Right atrium auricular region (tissue), 2 donors: ENCODE measurements at places on chromosomes 13 and 19. TPM values are rescaled to one million over a fixed set of nuclear protein-coding genes. Genes with fewer than 3 reads are reported as not detected.
A peak's percentile ranks its signal among the peaks of the same experiment; 100 is the strongest.

DNA sequence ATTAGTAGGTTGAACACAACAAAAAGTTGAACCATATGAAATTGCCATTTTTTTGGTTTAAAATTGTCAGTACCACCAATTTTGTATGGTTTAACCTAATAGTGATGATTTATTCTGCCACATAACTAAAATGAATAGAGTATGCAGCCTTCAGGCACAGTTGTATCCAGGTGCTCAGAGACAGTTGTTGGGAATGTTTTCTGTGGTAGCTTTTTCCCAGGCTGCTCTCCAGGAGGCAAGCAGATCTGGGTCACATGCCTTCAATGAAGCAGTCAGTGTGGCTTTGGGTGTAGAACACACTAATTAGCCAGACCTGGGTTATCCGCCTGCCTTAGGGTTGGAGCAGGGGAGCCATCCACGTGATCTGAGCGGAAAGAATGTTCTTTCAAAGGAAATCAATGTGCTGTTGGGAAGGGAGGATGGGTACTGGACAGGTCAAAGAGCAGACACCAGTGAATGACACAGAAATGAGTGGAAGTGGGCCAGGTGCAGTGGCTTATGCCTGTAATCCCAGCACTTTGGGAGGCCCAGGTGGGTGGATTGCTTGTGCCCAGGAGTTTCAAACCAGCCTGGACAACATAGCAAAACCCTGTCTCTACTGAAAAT is 28.6 kb downstream of the MARK4 start:
- H3K27me3 ChIP-seq = no peaks in the 10 kb centered on the region
- H3K4me3 ChIP-seq = no peak overlapping the region
- H3K27ac ChIP-seq = no peak overlapping the region
- H3K4me1 ChIP-seq = no peaks in the 10 kb centered on the region

Gene ELSPBP1
- not detected for total RNA-seq

Gene CEBPA
- 11.0 TPM for total RNA-seq

Gene CEACAM8
- total RNA-seq = not detected

Gene KASH5
- total RNA-seq = not detected

Gene TM9SF2
- total RNA-seq = 60.6 TPM

Gene SIGLEC8
- total RNA-seq = 0.26 TPM

Gene NEK5
- 0.55 TPM for total RNA-seq

Gene CGB3
- not detected for total RNA-seq

DNA sequence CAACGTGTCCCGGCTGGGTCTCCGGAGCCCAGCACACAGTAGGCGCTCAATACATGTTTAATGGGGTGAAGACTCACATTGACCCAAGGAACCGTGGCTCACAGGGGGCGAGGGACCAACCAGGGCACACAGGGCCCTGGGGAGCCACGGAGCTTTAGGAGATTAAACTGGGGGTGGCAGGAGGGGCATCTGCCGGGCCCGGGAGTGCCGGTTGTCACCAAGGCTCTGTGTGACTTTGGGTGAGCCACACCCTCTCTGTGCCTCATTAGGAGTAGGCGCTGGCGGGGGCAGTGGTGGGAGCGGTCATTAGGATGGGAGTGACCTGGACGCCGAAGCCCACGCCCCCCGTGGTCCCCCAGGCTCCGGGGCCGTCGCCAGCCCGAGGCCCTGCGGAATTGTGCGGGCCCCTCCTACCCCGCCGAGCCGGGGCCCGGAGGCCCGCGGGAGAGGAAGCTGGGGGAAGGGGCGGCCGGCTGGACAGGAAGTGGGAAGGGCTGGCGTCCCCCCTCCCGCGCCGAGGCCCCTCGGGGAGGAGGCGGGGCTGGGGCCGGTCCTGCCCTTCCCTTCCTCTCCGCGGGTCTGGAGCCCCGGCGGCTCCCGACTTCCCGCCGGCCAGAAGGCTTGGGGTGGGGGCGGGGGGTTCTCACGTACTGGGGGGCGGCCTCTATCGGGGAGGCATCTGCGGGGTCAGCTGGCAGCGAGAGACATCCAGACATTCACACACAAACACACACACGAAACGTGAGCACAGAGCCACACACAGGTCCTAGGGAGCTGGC is 1.8 kb upstream of the SSBP4 start:
- H3K27ac ChIP-seq = peak overlapping the region; percentile 96
- H3K4me3 ChIP-seq = peak overlapping the region; percentile 74

Gene RNF113B
- not detected for total RNA-seq

DNA sequence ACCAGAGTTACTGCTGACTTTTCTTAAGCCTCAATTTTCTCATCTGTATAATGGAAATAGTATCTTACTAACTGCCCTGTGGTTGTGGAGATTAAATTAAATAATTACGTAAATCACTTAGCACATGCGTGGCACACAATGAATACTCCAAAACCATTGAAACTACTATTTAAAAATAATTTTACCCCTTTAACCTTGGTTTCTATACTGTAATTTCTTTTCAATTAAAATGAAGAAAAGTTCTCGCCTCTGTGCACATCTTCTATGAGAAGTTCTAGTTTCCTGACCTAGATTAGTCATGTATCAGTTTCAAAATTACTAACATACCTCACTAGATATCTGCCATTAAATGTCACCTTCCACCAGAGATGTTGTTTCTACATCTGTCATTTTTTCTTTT is 5.7 kb downstream of the SLITRK1 start:
- DNase-seq = no peak
- H3K4me1 ChIP-seq = no peaks in the 10 kb centered on the region
- no peak overlapping the region for H3K4me3 ChIP-seq
- H3K36me3 ChIP-seq = no peaks in the 10 kb centered on the region

GRCh38 chr19:53396525-53396868 is 1.5 kb downstream of the ZNF765 start:
- no peak overlapping the region for H3K4me3 ChIP-seq
- DNase-seq = no peak
- H3K36me3 ChIP-seq = peaks cover 12% of the 10 kb centered on the region
- H3K27me3 ChIP-seq = no peaks in the 10 kb centered on the region
- no peak overlapping the region for H3K27ac ChIP-seq
- no peaks in the 10 kb centered on the region for H3K4me1 ChIP-seq

DNA sequence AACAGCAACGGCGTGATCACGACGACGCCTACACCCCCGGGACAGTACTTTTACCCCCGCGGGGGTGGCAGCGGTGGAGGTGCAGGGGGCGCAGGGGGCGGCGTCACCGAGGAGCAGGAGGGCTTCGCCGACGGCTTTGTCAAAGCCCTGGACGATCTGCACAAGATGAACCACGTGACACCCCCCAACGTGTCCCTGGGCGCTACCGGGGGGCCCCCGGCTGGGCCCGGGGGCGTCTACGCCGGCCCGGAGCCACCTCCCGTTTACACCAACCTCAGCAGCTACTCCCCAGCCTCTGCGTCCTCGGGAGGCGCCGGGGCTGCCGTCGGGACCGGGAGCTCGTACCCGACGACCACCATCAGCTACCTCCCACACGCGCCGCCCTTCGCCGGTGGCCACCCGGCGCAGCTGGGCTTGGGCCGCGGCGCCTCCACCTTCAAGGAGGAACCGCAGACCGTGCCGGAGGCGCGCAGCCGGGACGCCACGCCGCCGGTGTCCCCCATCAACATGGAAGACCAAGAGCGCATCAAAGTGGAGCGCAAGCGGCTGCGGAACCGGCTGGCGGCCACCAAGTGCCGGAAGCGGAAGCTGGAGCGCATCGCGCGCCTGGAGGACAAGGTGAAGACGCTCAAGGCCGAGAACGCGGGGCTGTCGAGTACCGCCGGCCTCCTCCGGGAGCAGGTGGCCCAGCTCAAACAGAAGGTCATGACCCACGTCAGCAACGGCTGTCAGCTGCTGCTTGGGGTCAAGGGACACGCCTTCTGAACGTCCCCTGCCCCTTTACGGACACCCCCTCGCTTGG is 966 bp downstream of the JUNB start:
- no peaks in the 10 kb centered on the region for H3K27me3 ChIP-seq
- peak overlapping the region; percentile 88 for H3K4me3 ChIP-seq

- no peak overlapping the region for H3K4me3 ChIP-seq
- peak; percentile 44 for DNase-seq
- no peak overlapping the region for H3K27ac ChIP-seq
- H3K36me3 ChIP-seq = no peaks in the 10 kb centered on the region
These were observed 483.3 kb downstream of the ZNF536 start for GRCh38 chr19:30855442-30855841.

- no peak overlapping the region for H3K4me3 ChIP-seq
- H3K4me1 ChIP-seq = no peaks in the 10 kb centered on the region
- no peaks in the 10 kb centered on the region for H3K36me3 ChIP-seq
- H3K27me3 ChIP-seq = no peaks in the 10 kb centered on the region
- no peak overlapping the region for H3K27ac ChIP-seq
These were observed 8.1 kb upstream of the CARM1 start for GRCh38 chr19:10863107-10863717.

DNA sequence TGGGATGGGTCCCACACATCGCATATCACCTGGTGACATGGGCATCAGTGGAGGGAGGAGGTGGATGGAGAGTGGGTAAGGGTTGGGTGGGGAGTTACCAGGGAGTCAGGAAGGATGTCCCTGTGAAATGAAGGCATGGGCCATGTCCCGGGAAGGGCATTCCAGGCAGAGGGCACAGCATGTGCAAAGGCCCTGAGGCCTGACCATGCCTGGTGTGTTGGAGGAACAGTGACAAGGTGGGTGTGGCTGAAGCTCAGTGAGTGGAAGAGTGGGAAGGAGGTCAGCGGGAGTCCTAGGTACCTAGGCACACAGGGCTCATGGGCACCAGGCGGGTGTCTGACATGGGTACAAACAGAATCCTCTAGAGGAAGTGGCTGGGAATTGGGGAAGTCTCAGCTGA is 11.0 kb upstream of the COLGALT1 start:
- H3K4me1 ChIP-seq = no peaks in the 10 kb centered on the region
- H3K4me3 ChIP-seq = no peak overlapping the region
- no peak for DNase-seq
- no peaks in the 10 kb centered on the region for H3K27me3 ChIP-seq
- H3K36me3 ChIP-seq = no peaks in the 10 kb centered on the region

GRCh38 chr13:101115762-101116171 is 300.5 kb downstream of the NALCN start:
- no peaks in the 10 kb centered on the region for H3K36me3 ChIP-seq
- H3K27ac ChIP-seq = no peak overlapping the region
- no peaks in the 10 kb centered on the region for H3K4me1 ChIP-seq
- H3K27me3 ChIP-seq = no peaks in the 10 kb centered on the region
- no peak for DNase-seq
- no peak overlapping the region for H3K4me3 ChIP-seq

DNA sequence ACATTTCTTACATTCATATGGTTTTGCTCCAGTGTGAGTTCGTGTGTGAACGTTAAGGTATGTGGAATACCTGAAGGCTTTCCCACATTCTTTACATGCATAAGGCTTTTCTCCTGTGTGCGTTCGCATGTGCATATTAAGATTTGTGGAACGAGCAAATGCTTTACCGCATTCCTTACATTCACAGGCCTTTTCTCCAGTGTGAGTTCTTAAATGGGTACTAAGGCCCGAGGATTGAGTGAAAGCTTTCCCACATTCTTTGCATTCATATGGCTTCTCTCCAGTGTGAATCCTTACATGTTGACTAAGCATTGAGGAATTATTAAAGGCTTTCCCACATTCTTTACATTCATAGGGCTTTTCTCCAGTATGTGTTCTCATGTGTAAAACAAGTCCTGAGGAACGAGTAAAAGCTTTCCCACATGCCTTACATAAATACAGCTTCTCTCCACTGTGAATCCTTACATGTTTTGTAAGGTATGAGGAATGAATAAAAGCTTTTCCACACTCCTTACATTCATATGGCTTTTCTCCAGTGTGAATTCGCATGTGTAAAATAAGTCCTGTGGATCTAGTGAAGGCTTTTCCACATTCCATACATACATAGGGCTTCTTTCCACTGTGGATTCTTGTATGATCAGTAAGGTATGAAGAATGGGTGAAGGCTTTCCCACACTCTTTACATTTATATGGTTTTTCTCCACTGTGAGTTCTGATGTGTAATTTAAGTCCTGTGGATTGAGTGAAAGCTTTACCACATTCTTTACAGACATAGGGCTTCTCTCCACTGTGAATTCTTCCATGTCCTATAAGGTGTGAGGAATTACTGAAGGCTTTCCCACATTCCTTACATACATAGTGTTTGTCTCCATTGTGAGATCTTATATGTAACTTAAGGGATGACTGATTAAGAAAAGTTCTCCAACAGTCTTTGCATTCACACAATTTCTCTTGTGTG is 10.7 kb downstream of the ZNF846 start:
- no peaks in the 10 kb centered on the region for H3K27me3 ChIP-seq
- H3K4me3 ChIP-seq = no peak overlapping the region
- no peak overlapping the region for H3K27ac ChIP-seq
- no peak for DNase-seq
- H3K4me1 ChIP-seq = no peaks in the 10 kb centered on the region
- H3K36me3 ChIP-seq = peaks cover 62% of the 10 kb centered on the region

GRCh38 chr13:98549006-98549727 is 27.7 kb downstream of the STK24 start:
- H3K36me3 ChIP-seq = no peaks in the 10 kb centered on the region
- H3K4me1 ChIP-seq = no peaks in the 10 kb centered on the region
- H3K27me3 ChIP-seq = no peaks in the 10 kb centered on the region
- DNase-seq = no peak

- no peak overlapping the region for H3K27ac ChIP-seq
- DNase-seq = no peak
- H3K36me3 ChIP-seq = no peaks in the 10 kb centered on the region
- no peak overlapping the region for H3K4me3 ChIP-seq
These were observed 277.8 kb downstream of the POU4F1 start for GRCh38 chr13:78325585-78325984.

Gene PROZ
- not detected for total RNA-seq

- no peak overlapping the region for H3K27ac ChIP-seq
- no peaks in the 10 kb centered on the region for H3K36me3 ChIP-seq
- H3K27me3 ChIP-seq = no peaks in the 10 kb centered on the region
- DNase-seq = no peak
- peaks cover 2% of the 10 kb centered on the region for H3K4me1 ChIP-seq
These were observed 6.6 kb upstream of the GADD45B start for GRCh38 chr19:2469102-2469914.

GRCh38 chr13:57858376-57858775 is 226.8 kb downstream of the PCDH17 start:
- H3K27ac ChIP-seq = no peak overlapping the region
- H3K36me3 ChIP-seq = no peaks in the 10 kb centered on the region
- no peaks in the 10 kb centered on the region for H3K27me3 ChIP-seq
- H3K4me3 ChIP-seq = no peak overlapping the region
- H3K4me1 ChIP-seq = no peaks in the 10 kb centered on the region
- no peak for DNase-seq
